MM.1S (cell line): ENCODE measurements at places on chromosomes 11 and 22.

GRCh38 chr22:34845391-34845790 lies 220.6 kb upstream of the ISX start:
- H3K4me3 ChIP-seq = no peak overlapping the region
- no peaks in the 10 kb centered on the region for H3K27me3 ChIP-seq
- H3K27ac ChIP-seq = no peak overlapping the region
- H3K4me1 ChIP-seq = peaks cover 30% of the 10 kb centered on the region
- DNase-seq = no peak

DNA sequence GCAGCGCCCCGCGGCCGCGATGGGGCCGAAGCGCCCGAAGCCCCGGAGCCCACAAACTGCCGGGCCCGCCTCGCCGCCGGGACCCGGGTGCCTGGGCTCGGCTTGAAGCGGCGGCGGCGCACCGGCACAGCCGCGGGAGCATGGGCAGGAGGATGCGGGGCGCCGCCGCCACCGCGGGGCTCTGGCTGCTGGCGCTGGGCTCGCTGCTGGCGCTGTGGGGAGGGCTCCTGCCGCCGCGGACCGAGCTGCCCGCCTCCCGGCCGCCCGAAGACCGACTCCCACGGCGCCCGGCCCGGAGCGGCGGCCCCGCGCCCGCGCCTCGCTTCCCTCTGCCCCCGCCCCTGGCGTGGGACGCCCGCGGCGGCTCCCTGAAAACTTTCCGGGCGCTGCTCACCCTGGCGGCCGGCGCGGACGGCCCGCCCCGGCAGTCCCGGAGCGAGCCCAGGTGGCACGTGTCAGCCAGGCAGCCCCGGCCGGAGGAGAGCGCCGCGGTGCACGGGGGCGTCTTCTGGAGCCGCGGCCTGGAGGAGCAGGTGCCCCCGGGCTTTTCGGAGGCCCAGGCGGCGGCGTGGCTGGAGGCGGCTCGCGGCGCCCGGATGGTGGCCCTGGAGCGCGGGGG lies 346 bp downstream of the FJX1 start:
- no peaks in the 10 kb centered on the region for H3K4me1 ChIP-seq
- no peaks in the 10 kb centered on the region for H3K27me3 ChIP-seq
- no peak overlapping the region for H3K27ac ChIP-seq
- H3K4me3 ChIP-seq = peak overlapping the region; percentile 73
- DNase-seq = peak; percentile 61
- no peaks in the 10 kb centered on the region for H3K36me3 ChIP-seq

DNA sequence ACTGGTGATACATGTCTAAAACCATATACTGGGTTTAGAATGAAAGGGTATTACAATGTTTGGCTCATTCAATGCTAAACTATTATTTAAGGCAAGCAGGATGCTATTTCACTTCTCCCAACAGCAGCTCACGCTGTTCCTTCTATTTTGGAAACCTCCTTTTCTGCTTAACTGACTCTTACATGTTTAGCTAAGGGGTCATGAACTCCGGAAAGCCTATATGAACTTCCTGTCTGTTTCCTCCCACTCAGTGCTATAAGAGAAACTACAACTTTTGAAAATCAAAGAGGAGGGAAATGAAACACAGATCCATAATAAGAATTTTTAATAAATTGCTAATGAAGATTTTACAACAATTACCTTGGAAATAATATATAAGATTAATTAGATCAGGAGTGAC lies 30.9 kb downstream of the SLC36A4 start:
- H3K36me3 ChIP-seq = no peaks in the 10 kb centered on the region
- no peak for DNase-seq
- H3K4me3 ChIP-seq = no peak overlapping the region
- no peak overlapping the region for H3K27ac ChIP-seq

DNA sequence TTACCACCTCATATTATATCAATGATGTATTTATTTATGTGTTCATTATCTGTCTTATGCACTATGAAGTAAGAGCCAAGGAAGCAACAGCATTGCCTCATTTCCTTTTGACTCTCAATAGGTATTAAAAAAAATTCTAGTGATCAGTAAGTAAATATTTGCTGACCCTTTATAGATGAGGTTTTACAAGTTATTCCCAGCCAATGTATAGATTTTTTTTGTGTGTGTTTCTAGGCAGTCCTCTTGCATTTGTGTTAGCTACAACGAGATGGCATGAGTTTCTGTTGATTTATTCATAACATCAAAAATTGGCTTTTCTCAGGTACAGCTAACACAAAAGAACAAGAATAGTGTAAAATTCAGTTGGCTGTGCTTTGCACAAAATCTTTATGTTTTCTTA lies 4.7 kb downstream of the OR1S2 start:
- no peak overlapping the region for H3K27ac ChIP-seq
- no peak for DNase-seq
- no peaks in the 10 kb centered on the region for H3K4me1 ChIP-seq
- no peak overlapping the region for H3K4me3 ChIP-seq
- no peaks in the 10 kb centered on the region for H3K36me3 ChIP-seq

GRCh38 chr11:63862923-63863322 lies 24.0 kb downstream of the MARK2 start:
- no peaks in the 10 kb centered on the region for H3K36me3 ChIP-seq
- H3K27me3 ChIP-seq = no peaks in the 10 kb centered on the region
- no peak for DNase-seq
- no peak overlapping the region for H3K27ac ChIP-seq
- H3K4me3 ChIP-seq = no peak overlapping the region
- peaks cover 26% of the 10 kb centered on the region for H3K4me1 ChIP-seq

DNA sequence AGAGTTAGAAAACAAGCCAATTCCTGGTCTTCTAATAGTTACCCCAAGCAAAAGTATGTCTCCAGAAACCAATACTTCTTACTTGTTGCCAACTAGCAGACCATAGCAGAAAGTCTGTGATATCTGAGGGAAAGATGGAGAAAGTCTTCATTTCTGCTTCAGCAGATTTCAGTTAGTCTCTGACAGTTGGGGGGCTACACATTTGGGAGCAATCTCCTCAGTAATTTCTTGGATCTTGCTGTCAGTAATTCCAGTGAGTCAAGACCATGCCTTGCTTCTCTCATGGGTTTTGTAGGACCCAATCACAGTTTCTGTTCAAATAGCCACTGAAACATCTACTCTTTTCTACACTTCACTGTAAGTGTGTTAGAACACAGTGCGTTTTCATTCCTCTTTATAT lies 118.8 kb downstream of the ATXN10 start:
- H3K27me3 ChIP-seq = no peaks in the 10 kb centered on the region
- DNase-seq = no peak
- no peak overlapping the region for H3K27ac ChIP-seq
- H3K4me1 ChIP-seq = peaks cover 10% of the 10 kb centered on the region
- H3K36me3 ChIP-seq = no peaks in the 10 kb centered on the region
- H3K4me3 ChIP-seq = no peak overlapping the region

DNA sequence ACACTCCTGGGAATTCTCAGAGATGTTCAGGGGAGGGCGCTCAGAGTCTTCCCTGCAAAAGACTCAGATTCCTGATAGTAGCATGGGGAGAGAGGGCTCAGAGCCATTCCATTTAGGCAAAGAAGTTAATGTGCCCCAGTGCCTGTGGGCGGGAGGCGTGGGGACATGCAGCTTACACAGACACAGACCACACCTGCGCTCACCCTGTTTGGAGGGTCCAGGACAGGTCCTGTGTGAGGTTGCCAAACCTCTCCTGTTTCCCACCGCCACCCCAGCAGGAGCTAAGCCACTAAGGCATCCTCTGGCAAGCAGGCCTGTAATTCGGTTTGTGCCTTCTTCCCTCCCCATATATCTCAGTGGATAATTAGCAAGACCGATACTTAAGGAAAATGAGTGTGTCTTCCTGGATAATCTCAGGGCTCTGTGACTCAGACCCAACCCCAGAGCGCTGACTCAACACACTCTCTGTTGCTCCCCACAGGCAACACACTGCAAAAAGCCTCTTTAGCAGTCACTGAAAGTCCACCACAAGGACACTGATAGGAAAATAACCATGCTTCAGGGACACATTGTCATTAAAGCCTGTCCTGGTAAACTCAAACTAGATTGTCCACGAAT lies 118.9 kb upstream of the LMO1 start:
- no peak overlapping the region for H3K27ac ChIP-seq
- no peak overlapping the region for H3K4me3 ChIP-seq
- no peak for DNase-seq
- no peaks in the 10 kb centered on the region for H3K4me1 ChIP-seq
- no peaks in the 10 kb centered on the region for H3K36me3 ChIP-seq
- no peaks in the 10 kb centered on the region for H3K27me3 ChIP-seq

DNA sequence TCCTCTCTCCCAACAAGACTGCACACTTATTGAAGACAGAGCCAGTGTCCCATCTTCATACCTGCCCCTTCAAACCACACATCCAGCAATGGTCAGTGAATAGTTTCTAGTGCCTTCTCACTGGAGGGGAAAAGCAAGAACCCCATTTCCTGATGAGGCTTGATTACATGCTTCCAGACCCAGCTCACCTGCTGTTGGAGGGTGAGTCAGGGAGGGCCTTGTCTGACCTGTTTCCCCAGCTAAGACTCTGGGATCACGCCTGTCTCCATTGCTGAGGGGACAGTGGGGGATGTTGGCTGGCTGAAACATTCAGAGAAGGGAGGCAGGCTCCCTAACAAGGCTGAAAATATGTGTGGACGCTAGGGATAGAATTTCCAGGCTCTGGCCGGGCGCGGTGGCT lies 27.5 kb upstream of the ZDHHC13 start:
- H3K27me3 ChIP-seq = no peaks in the 10 kb centered on the region
- no peak overlapping the region for H3K27ac ChIP-seq
- no peak overlapping the region for H3K4me3 ChIP-seq
- no peak for DNase-seq
- H3K36me3 ChIP-seq = no peaks in the 10 kb centered on the region
- H3K4me1 ChIP-seq = no peaks in the 10 kb centered on the region

DNA sequence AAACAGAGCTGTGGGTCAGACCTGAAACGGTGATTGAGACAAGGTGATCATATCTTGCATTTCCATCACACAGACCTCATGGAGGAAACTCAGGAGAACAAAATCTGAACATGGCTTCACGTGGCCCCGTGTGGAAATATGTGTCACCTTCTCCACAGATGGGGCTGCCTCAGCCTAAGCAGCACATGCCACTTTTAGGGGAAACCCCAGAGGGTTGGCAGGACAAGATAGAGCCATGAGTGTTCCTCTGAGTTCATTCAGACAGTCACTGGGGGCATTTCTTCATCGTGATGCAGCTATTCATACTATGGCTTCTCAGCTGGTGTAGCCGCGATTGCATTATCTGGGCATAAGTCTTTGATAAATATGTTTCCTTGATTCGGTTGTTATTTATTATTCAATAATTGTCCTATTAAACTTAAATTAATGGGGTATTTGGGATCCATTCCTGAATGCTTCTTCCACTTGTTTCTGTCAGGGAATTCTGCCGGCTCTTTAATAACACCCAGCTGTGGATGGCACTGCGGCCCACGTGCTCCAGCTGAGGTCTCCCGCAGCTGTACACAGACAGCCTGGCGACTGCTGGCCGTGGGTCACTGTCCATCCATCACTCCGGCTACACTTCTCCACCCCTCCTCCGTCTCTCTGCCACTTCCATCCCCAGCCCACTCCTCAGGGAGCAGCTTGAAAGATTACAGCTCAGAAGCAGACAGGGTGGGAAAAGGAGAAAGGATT lies 485.1 kb downstream of the OPCML start:
- DNase-seq = no peak
- no peaks in the 10 kb centered on the region for H3K27me3 ChIP-seq
- no peaks in the 10 kb centered on the region for H3K4me1 ChIP-seq
- no peak overlapping the region for H3K27ac ChIP-seq
- H3K36me3 ChIP-seq = no peaks in the 10 kb centered on the region
- no peak overlapping the region for H3K4me3 ChIP-seq

DNA sequence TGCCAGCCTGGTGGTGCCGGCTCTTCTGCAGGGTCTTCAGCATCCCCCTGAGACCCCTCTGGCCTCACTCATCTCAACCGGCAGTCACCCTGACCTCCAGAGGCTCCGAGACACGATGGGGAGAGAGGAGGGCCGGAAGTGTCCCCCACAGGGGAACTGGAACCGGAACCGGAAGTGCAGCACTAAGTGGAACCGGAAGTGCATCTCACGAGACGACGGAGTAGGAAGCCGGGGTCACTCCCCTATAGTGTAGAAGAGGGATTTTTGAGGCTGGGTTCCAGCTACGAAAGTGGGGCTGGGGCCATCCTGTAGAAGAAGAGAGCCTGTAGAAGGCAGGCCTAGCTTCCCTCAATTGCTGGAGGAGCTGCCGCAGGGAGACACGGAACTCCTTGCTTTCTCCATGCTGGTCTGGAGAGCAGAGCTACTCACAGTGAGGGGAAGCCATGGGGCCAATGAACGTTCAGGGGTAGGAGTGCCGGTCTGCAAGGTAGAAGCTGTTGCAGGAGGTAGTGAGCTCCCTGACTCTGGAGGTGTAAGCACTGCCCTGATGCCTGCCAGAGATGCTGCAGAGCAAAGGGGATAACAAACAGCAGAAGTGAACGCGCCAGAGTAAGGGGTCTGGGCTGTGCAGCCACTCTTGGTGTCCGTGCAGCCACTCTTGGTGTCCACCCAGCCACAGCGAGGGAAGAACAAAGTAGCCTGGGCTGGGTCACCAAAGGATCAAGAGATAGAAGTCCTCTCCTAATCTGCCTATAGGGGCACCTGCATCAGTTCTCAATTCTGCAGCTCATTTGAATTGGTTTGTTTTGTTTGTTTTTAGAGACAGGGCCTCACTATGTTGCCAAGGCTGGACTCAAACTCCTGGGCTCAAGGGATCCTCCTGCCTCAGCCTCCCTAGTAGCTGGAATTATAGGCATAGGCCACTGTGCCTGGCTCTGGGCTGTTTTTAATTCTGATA lies 21.9 kb downstream of the SCUBE1 start:
- H3K27ac ChIP-seq = no peak overlapping the region
- H3K4me1 ChIP-seq = no peaks in the 10 kb centered on the region
- H3K36me3 ChIP-seq = no peaks in the 10 kb centered on the region
- H3K27me3 ChIP-seq = peaks cover 8% of the 10 kb centered on the region; the same call in 1 of the 2 replicates

DNA sequence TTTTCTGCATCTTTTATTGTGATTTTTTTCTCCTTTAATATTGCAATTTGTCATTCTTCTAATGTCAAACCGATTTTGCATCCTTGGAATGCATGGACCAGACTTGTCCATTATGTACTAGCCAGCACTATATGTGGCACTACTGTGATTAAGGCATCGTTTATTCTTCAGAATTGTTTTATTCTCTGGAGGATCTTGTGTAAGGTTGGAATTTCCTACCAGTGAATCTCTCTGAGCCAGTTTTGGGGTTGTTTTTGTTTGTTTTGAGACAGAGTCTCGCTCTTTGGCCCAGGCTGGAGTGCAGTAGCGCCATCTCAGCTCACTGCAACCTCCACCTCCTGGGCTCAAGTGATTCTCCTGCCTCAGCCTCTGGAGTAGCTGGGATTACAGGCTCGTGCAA lies 58.5 kb downstream of the IGLL5 start:
- no peaks in the 10 kb centered on the region for H3K27me3 ChIP-seq
- H3K4me3 ChIP-seq = no peak overlapping the region
- no peak overlapping the region for H3K27ac ChIP-seq
- H3K36me3 ChIP-seq = no peaks in the 10 kb centered on the region
- no peak for DNase-seq

GRCh38 chr22:39236321-39237317 lies 8.2 kb downstream of the PDGFB start:
- H3K27me3 ChIP-seq = no peaks in the 10 kb centered on the region
- H3K4me3 ChIP-seq = peak overlapping the region; percentile 35
- no peaks in the 10 kb centered on the region for H3K36me3 ChIP-seq
- peak overlapping the region; percentile 54; the same call in 1 of the 2 replicates for H3K27ac ChIP-seq
- DNase-seq = peak; percentile 95
- H3K4me1 ChIP-seq = peaks cover 49% of the 10 kb centered on the region

GRCh38 chr22:23256986-23257888 lies 76.9 kb downstream of the BCR start:
- H3K27me3 ChIP-seq = no peaks in the 10 kb centered on the region
- H3K36me3 ChIP-seq = peaks cover 5% of the 10 kb centered on the region; the same call in 1 of the 2 replicates
- no peak overlapping the region for H3K27ac ChIP-seq
- no peak overlapping the region for H3K4me3 ChIP-seq
- H3K4me1 ChIP-seq = no peaks in the 10 kb centered on the region
- DNase-seq = no peak

GRCh38 chr11:79227308-79227707 lies 213.5 kb downstream of the TENM4 start:
- no peak overlapping the region for H3K4me3 ChIP-seq
- H3K4me1 ChIP-seq = no peaks in the 10 kb centered on the region
- no peak overlapping the region for H3K27ac ChIP-seq
